M059J (cell line): ENCODE measurements at places on chromosomes 3 and 15.

DNA sequence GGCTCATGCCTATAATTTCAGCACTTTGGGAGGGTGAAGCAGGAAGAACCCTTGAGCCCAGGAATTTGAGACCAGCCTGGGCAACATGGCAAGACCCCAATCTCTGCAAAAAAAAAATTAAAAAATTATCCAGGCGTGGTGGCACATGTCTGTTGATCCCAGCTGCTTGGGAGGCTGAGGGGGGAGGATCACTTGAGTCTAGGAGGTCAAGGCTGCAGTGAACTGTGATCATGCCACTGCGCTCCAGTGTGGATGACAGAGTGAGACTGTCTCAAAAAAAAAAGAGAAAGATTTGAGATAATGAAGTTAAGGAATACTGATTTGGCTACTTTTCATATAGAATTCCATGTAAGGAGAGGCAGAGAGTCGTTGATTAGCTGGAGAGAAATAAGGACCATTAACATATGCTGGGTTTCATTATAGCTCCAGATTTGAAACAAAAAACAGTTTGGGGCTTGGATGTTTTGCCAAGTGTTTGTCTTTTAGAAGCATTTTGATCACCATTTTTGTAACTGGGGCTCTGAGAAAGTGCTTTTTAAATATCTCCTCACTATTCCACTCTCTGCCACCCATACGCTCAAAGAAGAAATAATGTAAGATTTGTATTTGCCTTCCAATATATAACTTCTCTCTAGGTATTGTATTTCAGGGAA, 214.2 kb downstream of the FEZF2 start:
- DNase-seq = no peak

GRCh38 chr15:50163719-50164410, 18.1 kb upstream of the SLC27A2 start:
- DNase-seq = peak; percentile 84

GRCh38 chr3:155112661-155113389, 32.7 kb downstream of the MME start:
- peak; percentile 18 for DNase-seq

- peak; percentile 15 for DNase-seq
Measured at GRCh38 chr3:119562307-119562961, 3.0 kb upstream of the CD80 start.

GRCh38 chr3:59480486-59480995, 430.7 kb upstream of the CFAP20DC start:
- peak; percentile 86 for DNase-seq

GRCh38 chr15:39860200-39860599, 59.9 kb downstream of the GPR176 start:
- no peak for DNase-seq
